ENCODE measurements at places on chromosomes 3 and 15. TPM values are rescaled to one million over a fixed set of nuclear protein-coding genes. Genes with fewer than 3 reads are reported as not detected.

- DNase-seq, result no peak
Observed at GRCh38 chr15:77225088-77225487, 154.2 kb upstream of the TSPAN3 start.

GRCh38 chr3:115384381-115384780 lies 237.3 kb upstream of the ZBTB20 start:
- no peak for DNase-seq

DNA sequence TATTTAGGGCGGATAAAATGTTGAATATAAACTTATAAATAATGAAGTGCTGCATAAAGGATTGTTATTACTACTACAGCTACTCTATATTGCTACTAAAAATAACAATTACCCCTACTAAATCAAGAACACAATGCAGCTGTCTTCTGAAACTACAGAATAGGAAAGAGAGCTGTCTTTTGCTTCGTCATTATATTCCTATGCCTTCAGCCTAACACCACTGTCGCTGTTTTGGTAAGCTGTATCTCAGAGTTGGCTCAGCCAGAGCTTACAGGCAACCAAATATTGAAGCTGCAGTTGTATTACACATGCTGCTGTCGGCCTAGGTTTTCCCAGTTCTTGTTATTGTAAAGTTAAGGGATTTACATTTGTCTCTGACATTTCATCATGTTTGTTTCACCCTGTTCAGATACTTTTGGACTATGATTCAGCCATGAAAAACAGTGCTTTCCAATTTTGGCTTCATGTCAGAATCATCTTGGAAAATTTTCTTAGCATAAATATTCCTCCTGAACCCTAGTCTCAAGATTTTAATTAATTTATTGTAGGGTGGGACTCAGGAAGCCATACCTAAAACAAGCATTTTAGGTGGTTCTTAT lies 31.3 kb upstream of the LPP start:
- DNase-seq, result no peak

- no peak for DNase-seq
Observed at GRCh38 chr15:101193806-101194545, 57.9 kb downstream of the CHSY1 start.

Gene B3GNT5
- total RNA-seq, result 0.22 TPM

- DNase-seq, result no peak
Observed at GRCh38 chr3:187315872-187316271, 24.3 kb upstream of the MASP1 start.
